Activated T-cell treated with anti-CD3 and anti-CD28 coated beads for 48 hours (primary cell): ENCODE measurements at places on chromosomes 6 and 20.

DNA sequence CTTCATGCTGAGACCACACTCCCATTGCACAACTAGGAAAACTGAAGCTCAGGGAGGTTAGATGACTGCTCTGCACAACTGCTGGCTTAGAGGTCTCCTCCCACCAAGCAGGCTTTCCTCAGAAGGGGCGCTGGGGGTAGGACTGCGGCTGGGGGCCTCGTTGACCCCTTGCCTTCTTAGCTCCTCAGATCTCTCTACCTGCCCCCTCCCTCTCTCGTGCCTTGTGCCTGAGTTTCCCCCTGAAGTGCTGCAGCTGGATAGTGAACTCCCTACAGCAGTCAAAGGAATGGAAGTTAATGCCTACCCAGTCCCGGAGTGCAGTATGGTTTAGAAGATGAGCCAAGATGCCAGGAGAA lies 149.8 kb downstream of the GRM4 start:
- no peak for DNase-seq

DNA sequence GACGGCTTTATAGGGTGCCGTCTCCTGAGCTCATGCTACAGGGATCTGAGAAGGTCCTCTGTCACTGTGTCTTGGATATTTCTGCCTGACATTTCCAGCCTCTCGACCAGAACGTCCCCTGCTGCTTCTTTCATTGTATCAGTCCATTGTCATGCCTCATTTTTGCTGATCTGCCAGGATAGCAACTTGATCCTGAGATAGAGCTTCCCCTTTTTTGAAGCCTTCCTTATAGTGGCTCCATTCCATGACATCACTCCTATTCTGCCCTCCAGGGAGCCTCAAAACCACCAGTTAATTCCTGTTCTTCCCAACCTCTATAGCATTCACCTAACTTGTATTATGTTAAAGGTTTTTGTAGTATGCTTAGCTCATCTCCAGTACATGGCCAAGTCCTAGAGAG lies 431.8 kb upstream of the NOX3 start:
- DNase-seq = no peak

DNA sequence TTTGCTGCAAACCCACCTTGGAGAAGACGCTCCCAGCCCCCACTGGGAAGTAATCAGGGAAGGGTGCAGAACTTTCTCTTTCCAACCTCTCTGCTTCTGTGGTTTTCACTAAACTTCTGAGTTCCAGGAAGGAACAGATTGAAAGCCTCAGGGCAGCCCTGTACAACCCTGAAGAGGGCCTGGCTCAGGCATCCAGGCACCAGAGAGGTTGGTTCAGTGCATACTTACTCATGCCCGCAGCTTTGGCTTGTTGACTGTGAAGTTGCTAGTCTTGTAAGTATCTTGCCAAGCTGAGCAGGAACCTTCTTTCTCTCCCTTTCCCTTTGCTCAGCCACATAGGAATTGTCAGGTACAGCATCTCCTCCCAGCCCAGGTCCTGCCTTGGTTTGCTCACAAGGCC lies 272.2 kb upstream of the FOXQ1 start:
- no peak for DNase-seq

DNA sequence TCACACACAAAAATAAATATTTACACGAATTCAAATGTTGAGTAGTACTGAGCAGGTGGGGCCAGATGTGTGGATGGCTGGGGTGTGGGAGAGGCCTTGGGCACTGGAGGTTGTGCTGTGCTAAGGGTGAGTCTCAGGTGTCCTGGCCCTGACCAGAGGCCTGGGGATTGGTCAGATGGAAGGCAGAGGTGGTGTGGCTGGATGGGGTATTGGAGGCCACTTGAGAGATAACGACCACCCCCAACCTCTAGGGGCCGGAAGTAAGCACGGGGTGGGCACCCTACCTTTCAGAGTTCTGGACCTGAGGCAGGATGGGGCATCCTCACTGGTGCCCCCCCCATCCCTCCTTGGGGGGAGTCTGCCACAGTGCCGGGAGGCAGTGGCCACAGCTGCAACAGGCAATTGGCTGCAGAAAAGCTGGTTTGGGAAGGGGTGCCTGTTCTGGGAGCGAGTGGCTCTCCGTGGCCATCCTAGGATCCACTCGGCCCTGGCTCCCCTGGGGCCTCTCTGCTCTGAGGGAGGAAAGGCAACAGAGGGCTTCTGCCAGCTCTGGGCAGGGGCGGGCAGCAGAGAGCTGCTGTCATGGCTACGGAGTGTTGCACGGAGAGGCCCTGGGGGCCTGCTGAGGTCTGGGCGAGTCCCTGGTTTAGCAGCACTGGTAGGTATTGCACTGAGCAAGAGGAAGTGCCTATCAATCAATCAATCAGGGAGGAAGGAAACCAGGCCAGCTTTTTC lies 87.6 kb downstream of the ASXL1 start:
- DNase-seq = no peak

- no peak for DNase-seq
Observed at GRCh38 chr20:32982617-32983458, 21.4 kb downstream of the SUN5 start.

- no peak for DNase-seq
Observed at GRCh38 chr6:36850021-36850420, 10.8 kb upstream of the CPNE5 start.

- DNase-seq = no peak
Observed at GRCh38 chr20:9112541-9113515, 43.9 kb downstream of the PLCB4 start.

DNA sequence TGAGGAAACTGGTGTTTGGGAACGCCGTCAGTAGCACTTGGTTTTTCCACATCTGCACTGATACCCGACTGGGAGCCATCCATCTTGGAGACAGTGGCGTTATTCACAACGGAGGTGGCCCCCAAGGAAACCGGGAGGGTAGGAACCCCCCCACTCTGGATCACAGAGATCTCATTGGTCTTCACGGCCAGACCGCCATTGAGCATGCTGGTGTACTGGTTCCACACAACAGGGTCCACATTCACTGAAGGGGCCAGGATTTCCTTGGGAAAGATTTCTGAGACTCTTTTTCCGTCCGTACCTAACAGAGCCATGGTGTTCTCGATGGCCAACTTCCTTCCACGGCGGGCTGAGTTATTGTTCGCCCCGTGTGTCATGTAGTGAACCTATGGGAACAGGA lies 16.1 kb upstream of the ATP9A start:
- DNase-seq = no peak

DNA sequence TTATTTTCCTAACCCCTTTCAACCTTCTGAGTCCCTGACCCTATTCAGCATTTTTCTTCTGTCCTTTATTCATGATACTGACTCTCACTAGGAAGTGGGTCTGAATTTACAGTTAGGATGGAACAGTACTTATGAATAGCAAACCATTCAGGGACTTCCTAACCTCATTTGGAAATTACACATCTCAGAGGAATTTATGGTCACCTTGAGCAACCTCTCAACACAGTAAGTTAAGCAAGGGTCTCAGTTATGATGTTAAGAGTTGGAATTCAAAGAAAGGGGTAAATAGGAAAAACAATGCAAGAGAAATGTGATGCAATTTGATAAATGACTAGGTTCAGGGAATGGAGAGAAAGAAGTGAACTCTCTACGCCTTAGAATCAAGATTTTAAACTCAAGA lies 97.3 kb downstream of the GPR6 start:
- DNase-seq = no peak

- DNase-seq = no peak
Observed at GRCh38 chr6:20098267-20098876, 113.9 kb downstream of the MBOAT1 start.

- DNase-seq = no peak
Observed at GRCh38 chr6:128241216-128241615, 279.2 kb downstream of the PTPRK start.

DNA sequence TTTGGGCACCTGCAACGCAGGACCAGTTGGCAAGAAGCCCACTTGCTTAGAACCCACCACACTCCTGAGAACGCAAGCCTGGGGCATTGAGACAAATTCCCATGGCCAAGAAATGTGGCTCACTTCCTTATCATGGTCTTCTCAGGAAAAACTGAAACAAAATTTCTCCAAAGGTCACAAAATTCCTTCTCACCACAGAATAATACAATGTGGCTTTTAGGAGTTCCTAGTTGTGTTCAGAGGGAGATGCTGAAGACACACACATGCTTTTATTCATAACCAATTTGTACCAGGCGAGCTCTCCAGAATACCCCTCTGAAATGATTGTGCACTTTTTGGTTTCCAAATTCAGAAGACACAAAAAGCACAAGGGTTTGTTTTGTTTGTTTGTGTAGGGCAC lies 31.6 kb downstream of the ADTRP start:
- DNase-seq = no peak

DNA sequence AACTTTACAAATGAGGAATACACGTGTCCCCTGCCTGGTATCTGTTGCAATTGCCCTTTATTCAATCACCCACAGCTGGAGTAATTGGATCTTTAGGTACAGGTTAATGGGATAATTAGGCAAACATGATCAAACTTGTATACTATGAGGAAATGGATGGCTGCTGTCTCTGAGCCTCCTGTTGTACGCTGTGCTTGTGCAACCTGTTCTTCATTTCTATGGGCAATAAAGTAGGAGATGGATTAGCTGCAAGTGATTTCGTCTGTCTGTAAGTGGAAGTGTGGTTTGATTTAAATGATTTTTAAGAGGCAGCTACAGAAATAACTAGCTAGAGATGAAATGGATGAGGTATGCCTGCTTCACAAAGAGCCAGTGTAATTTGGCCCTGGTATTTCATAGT lies 474.1 kb downstream of the RNF144B start:
- DNase-seq = no peak

DNA sequence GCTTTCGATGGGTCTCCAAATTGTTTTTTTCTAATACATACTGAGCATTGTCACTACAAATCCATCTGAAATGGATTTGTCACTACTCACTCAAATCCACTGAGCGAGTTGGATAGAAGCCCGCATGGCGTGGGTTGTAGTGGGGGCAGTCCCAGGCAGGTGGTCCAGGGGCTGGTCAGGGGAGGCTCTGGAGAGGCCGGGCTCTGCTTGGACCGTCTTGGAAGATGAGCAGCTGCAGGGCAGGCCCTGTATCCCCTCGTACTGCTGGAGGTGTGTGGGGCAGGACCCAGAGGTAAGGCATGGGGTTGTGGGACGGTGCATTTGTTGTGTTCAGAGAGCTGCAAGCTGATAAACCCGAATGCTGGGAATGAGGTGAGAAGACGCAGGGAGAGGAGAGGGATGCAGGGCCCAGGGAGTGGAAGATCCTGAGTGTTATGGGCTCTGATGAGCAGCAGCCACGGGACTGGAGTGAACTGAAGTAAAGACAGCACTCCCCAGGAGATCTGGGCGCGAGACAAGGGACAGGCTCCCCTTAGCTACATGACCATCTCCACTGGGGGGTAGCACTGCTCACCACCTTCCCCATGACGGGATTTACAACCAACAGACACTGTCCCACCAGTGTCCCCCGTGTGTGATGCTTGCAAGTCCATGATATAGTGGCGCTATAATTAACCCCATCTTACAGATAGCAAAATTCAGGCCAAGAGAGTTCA lies 45.9 kb downstream of the PSMG4 start:
- no peak for DNase-seq

- no peak for DNase-seq
Observed at GRCh38 chr6:85329196-85329595, 120.7 kb upstream of the NT5E start.

- DNase-seq = no peak
Observed at GRCh38 chr20:25644814-25645213, 21.0 kb upstream of the NANP start.

- DNase-seq = no peak
Observed at GRCh38 chr6:157530126-157530525, 149.1 kb downstream of the ZDHHC14 start.

DNA sequence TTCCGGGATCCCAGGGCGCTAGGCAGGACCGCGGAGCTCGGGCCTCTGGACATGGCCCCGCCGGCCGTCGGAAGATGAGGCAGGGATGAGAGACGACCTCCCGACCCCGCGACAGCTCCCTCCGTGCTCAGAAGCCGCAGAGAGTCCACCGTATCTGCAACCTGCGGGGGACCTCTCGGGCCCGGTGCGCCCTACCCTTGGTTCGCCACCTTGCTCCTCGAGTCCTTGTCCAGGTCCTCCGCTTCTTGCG lies 301 bp downstream of the PPP1R3D start:
- no peak for DNase-seq

DNA sequence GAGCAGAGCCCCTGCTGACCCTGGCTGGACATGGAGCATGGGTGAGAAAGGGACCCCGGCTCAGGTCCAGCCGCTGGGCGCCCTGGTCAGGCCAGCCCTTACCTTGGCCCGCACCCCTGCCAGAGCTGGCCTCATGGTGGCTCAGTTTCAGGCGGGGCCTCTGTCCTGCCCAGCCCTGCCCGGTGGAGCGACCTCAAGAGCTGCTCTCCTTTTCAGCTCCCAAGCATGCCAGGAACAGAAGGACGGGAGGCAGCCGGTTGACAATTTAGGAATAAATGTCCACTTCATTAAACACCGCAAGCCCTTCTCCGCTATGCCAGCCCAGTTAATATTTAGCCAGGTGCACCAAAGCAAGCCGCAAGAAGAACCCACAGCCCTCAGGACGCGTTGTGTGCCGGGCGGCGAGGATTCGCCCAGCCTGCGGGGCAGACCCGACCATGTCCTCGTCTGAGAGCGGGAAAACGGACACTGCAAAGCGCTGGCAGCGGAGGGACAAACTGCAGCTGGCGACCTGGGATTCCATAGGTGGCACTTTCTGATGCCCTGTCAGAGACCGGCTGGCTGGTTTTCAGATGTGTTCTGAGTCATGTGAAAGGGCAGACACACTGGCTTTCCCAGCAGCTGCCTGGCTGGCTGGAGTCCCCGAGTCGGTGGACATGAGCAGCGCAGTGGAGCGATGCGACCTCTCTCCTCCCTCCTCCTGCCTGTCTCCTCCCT lies 221.9 kb downstream of the TTLL2 start:
- DNase-seq = no peak

DNA sequence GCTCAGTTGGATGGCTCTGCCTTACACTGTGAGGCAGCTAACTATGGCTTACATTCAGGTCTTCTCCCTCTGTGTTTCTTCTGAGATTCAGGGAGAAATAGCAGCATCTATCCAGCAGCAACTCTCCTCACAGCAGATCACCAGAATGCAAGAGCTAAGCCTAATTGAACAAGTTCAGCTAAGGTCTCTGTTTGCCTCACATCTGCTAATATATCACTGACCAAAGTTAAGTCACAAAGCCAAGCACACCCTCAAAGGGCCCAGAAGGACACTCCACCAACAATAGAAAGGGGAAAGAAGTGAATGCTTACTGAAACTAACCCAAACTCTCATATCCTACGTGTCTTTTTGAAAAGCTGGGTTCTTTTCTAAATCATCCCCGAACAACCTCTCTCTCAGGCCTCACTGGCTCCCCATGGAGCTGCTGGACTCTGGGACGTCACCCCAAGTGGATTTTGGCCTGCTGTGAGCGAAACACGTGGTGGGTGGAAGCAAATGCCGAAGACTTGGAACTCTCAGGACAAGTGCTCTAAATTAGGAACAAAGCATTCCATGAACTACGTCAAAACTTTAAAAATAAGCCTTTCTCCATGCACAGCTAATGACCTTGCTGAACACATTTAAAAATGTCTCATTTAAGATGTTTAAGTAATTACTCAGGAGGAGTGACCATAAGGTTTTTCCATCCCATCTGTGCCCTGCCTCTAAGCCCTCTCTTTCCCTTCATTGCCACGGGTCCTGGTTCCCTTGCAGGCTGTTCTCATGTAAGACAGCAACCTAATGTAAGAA lies 167.5 kb upstream of the PLCB4 start:
- no peak for DNase-seq

GRCh38 chr6:119096721-119097565 lies 18.5 kb upstream of the FAM184A start:
- no peak for DNase-seq

- DNase-seq = peak; percentile 62
Observed at GRCh38 chr6:2989332-2990247, 10.1 kb upstream of the NQO2 start.
